Activated CD8-positive, alpha-beta memory T cell treated with anti-CD3 and anti-CD28 coated beads for 1 hour (primary cell): ENCODE measurements at places on chromosomes 4 and X.

GRCh38 chr4:37452952-37453280, 208.4 kb downstream of the NWD2 start:
- DNase-seq = no peak

DNA sequence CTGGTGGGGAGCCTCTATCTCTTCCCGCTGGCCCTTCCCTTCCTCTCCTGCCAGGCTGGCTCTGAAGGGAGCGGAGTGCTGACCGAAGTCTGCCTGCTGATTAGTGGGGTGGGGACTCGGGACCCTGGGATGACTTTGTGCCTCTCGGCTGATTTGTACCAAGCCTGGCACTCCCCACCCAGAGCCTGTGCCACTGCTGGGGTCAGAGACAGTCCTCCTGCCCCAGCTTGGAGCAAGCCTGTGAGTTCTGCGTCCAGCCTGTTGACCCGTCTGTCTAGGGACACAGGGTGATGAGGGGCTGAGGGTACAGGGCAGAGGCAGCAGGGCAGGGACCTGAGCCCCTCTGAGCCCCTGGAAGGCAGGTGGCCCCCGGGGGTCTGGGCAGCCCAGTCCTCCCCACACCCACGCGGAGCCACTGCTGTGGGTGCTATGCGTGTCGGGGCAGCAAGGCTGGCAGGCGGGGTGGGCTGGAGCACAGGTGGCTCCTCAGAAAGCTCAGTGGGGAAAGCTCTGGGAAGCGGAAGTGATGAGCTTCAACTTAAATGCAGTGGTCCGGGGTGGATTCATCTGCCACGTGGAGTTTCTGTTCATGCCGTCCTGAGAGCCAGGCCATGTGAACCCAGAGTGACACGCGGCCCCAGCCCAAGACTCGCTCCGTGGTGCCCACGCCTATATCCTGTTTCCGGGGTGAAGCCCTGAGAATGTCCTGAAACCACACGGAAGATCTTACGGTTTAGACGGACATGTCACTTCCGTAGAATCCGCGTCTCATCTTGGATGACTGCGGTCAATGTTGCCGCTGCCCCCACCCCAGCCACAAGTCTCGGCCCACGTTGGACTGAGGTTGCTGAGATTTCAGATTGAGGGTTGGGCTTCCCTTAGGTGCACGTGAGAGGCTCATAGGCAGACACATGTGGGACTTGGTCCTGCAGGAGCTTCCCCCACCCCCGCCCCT, 21.1 kb upstream of the UVSSA start:
- DNase-seq = no peak

- no peak for DNase-seq
These were observed 39.2 kb downstream of the AFAP1 start for GRCh38 chr4:7900334-7900909.

GRCh38 chr4:150068300-150068960, 9.8 kb upstream of the DCLK2 start:
- DNase-seq = no peak

GRCh38 chr4:43776371-43776770, 672.2 kb downstream of the KCTD8 start:
- DNase-seq = no peak

DNA sequence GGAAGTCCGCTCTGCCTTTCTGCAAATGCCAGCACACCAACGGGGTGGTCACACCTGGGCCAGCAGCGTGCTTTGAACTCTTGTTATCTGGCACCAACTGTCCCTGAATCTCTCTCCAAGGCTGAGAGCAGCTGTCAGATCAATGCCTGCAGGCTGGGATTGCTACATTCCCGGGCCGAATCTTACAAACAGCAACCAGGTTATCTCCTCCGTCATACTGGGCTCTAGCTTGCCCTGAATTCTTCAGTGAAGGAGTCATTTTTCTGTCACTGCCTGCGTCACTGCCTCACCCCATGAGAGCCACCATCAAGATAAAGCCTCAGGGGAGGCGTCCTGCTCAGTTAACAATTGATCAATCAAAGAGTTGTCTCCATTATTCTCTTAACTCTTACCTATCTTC, 329.4 kb upstream of the PPARGC1A start:
- no peak for DNase-seq

DNA sequence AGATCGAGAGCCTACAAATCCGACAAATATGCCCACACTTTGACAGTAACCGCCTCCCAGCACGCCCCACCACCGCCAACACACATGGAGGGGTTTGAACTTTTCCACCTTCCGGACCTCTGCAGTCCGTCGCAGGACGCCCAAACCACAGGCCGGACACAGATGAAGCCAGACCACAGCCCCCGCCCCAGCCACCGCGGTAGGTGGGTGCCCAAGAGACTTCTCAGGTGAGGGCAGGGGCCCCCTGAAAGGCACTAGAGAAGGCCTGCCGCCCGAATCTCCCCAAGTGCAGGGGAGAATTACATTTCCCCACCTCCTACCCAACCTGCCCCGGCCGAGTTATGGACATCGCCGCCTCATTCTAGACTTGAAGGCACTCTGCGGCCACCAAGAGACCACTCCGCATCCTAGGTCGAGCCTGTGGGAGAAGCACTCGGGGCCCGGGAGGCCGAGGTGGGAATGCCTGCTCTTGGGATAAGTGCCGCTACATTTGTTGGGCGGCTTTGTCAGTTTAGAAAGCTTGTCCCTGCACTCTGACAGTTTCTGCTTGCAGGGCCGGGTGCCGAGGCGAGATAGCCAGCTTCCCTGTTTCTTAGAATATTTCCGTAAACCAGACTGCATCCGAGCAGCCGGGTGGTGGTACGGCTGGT, 21.5 kb downstream of the HAND2 start:
- no peak for DNase-seq
